ENCODE measurements at places on chromosomes 2 and 18.

DNA sequence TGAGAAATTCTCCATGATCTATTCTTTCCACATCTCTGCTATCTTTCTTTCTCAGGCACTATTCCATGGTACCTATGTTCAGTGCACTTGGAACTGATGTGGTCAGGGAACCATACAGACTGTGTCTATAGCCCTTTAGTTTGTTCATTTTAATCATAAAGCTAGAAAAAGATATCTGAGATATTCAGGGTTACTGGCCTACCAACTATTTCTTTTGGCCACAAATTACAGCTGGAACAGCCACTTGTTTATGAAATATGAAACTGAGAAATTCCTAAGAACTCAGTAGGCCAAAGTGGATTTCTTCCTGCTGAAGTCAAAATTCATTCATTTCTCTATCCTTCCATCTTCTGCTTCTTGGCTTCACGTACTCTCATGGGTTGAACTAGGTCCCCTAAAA is 22.8 kb upstream of the LYPD1 start:
- DNase-seq = no peak

- no peak for DNase-seq
Observed at GRCh38 chr18:22572341-22572740, 154.6 kb upstream of the CTAGE1 start.

- DNase-seq = peak; percentile 40
Observed at GRCh38 chr2:176126929-176127773, 2.4 kb upstream of the HOXD8 start.

DNA sequence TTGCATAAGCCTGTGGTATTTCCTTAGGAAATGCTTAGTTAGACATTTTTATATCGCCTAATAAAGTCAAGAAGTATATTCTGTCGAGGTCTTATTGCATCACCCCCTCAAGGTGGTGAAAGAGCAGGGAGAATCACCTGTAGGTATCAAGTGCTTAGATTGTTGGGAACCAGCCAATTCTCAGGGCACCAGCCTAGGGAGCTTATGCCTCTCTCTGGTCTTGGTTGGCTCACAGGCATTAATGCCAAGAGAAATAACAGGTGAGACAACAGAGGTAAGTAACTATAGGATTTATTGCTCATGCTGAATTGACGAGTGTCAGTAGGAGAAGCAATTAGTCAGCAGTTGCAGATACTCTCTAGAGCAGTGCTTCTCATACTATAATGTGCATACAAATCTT is 663.3 kb upstream of the ZNF804A start:
- DNase-seq = no peak

- no peak for DNase-seq
Observed at GRCh38 chr2:71863396-71863795, 284.3 kb downstream of the CYP26B1 start.

DNA sequence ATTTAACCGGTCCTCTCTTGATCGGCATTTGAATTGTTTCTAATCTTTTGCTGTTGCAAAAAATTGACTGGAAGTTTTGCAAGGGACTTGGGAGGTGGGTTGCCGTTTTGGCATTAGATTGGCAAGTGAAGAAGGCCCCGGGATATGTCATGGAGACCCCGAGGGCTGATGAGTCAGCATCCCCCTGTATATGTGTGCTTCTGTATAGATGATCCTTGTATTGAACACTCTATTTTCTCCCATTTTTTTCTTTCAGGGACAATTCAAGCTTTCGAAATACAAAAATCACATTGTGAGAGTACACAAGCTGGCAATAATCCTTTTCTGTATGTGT is 30.1 kb downstream of the EIF4E2 start:
- no peak for DNase-seq

DNA sequence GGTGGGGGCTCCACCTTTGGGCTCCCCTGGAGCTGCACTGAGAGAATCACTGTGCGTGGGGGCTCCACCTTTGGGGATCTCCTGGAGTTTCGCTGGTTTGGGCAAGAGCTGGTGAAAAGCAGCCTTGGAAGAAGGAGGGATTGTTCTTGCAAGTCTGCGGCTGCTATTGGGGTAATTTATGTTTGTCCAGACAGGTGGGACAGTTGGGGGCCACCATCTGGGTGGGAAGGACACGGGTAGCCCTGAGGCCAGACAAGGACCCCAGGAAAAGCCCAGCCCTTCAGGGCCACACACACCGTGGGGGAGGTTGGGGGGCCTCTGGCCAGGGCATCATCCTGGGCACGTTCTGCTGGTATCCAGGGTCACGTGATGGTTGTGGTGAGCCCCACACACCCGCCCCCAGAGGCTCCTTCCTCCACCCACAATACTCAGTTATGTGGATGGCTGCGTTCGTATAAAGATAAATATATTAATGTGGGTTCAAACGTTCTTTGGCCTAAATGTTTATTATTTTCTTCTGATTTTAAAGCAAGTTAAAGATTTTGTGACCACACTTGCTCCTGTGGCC is 47.7 kb downstream of the TPO start:
- no peak for DNase-seq

DNA sequence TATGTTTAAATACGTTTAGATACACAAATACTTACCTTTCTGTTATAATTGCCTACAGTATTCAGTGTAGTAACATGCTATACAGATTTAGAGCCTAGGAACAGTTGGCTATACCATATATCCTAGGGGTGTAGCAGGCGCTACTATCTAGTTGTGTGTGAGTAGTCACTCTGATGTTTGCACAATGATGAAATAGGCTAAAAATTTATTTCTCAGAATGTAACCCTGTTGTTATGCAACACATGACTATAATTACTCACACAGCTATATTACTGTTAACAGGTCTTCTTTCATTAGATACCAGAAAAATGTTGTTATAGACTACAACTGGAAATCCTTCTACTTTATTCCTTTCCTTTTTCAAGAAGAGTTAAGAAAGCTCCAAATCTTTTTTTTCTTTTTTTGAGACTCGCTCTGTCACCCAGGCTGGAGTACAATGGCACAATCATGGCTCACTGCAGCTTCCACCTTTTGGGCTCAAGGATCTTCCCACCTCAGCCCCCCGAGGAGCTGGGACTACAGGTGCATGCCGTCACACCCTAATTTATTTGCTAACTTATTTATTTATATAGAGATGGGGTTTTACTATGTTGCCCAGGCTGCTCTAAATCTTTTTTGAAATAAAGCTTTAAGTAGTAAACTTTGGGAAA is 48.5 kb downstream of the C2orf74 start:
- no peak for DNase-seq

DNA sequence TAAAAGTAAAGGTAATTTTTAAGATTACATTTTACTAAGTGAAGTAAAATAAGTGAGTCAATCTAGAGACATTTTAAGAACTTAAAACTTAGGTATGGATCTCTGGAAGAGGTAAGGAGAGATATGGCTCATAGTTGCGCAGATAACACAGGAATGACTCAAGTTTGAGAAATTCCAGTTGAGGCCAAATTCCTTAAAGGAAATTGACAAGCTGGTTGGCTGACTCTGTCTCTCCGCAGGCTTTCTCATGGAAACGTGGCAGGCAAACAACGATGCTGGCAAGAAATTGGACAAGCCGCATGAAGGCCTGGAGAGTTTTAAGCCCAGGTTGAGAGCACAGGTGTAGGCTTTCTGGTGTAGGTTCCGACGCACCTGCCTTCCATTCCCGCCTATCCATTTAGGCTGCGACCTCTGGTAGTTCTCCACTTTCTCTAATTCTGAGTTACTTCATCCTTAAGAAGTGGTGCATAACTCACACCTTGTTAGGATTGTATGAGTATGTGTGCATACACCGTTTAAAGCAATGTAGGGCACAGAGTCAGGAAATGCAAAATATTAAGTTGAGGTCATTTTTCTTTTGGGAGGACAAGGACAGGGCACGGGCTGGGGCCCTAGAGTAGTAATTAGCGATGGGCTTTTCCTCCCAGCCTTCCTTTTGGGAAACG is 589 bp upstream of the DAW1 start:
- no peak for DNase-seq

GRCh38 chr18:23365602-23366001 is 87.5 kb upstream of the RIOK3 start:
- no peak for DNase-seq
